ENCODE measurements at places on chromosomes 5 and 9.

DNA sequence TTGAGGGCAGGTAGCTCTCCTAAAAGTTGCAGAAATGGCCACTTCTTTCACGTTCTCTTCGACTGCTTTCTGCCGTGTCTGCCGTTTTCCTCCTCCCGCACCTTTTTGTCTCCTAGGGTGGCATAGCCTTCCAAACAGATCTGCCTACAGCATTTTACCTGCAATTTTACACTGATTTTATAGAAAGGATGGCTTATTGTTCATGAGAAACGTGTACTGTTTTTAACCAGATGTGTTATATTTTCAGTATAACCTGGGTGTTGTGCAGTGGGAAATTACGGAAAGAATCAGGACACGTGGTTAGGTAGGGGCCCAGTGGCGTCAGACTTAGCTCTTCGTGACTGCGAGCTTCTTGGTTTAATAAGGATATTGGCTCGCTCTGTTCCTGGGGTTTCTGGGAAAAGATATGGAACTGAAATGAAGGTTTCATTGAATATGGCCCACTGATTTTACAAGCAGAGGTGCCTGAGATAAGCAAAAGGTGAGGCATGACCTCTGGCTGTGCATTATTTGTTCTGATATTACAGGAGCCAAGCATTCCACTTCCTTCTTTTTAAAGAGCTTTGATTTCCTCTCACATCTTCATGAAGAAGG is 43.7 kb upstream of the PRSS3 start:
- DNase-seq: no peak

GRCh38 chr5:139422307-139422893 is 16.9 kb downstream of the DNAJC18 start:
- DNase-seq: no peak

- DNase-seq: no peak
These were observed 497 bp downstream of the NSA2 start for GRCh38 chr5:74767579-74767913.

DNA sequence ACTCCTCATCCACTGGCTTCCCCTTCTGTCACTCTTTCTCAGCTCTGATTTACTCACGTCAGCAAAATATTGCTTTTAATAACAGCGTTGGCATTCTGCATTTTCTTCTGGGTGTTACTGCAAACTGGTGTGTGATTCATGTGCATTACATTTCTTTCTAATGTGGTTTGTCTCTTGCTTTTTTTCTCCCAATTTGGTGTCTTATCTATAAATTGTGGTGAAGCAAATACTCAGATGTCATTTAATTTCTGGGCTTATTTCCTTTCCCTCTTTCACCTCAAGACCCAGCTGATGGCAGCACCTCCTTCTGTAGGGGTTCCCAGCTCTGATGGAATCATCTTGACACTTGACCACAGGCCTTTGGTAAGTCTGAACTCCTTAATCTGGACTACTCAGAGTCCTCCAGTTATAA is 180.7 kb upstream of the ZNF618 start:
- DNase-seq: no peak

DNA sequence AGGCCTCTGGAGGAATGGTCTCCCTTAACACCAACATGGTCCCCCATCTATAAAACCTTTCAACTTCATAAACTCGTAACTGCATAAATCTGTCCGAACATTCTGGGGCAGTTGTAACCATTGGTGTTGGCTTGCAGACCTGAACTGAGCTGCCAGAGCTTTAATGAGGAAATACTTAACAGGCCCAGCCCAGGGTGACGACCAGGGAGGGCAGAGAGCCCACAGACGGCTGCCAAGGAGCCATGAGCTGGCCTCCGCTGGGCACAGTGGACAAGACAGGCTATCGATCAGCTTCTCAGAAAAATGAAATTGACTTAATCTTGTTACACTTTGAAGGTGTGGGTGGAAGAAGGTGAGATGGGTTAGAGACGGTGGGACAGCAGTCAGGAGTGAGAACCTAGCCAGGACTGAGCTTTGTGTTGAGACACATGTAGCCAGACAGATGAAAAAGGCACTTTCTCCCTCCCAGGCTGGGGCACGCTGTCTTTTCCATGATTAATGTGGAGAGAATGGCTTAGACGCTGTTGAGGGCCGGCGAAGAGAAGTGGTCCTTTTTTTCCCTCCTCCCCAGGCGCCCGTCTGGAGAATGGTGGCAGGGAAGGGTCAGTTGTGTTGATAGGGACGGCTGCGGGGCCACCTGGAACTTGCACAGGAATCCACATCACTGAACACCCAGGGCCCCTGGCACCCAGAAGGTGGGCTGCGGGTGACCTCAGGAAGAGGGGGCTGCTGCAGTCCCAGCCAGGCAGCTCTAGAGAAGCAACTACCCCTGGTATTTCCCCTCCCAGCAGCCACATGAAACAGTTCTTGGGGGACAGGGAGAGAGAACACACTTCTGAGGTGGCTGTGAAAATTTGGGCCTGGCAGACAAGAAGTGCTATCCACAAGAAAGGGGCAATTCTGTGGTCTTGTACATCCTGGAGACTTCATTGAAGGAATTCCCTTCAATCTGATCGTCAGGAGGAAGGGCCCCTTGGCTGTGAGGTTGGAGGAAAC is 27.3 kb upstream of the TCOF1 start:
- DNase-seq: no peak

DNA sequence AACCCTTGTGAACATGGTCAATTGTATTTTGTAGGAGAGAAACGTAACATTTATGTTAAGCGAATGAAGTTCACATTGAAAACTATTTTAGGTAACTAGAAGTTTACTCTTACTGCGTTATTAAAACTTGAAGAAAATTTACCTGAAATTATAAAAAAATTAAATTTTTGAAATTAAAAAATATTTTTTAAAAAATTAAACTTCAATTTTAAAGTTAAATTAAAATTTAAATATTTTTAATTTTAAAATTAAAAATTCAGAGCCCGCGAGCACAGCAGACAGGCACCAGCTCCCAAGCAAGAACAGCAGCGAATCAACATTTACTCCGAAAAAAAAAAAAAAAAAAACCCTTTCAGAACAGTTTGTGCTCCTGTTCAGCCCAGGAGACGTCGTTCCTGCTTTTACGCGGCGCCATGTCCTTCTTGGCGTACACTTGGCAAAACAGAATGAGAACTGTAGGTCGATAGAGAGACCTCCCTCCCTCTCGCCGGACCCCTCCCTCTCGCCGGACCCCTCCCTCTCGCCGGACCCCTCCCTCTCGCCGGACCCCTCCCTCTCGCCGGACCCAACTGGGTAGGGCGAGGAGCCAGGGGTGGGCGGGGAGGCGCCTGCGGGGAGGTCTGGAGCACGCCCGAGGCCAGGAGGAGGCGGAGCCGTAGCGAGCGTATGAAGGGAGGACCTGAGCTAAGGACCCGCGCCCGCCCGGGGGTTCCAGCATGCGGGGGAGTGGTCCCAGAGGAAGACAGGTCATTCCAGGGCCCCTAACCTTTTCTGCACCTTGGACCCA is 235.8 kb downstream of the ROR2 start:
- no peak for DNase-seq

DNA sequence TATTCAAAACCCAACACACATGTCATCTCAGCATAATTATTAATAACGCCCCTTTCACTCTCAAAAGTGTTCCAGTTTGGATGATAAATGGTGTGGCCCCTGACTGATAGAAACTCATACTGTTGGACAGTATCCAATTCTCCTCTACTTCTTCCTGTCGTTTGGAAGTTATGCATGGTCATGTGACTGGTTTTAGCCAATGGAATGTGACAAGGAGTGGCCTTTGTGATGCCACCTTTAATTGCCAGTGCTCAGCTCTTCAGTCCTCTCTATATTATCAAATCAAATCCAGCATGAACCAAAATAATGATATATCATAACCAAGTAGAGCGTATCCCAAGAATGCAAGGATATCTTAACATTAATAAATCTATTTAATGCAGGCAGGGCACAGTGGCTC is 117.8 kb upstream of the SPIN1 start:
- no peak for DNase-seq

DNA sequence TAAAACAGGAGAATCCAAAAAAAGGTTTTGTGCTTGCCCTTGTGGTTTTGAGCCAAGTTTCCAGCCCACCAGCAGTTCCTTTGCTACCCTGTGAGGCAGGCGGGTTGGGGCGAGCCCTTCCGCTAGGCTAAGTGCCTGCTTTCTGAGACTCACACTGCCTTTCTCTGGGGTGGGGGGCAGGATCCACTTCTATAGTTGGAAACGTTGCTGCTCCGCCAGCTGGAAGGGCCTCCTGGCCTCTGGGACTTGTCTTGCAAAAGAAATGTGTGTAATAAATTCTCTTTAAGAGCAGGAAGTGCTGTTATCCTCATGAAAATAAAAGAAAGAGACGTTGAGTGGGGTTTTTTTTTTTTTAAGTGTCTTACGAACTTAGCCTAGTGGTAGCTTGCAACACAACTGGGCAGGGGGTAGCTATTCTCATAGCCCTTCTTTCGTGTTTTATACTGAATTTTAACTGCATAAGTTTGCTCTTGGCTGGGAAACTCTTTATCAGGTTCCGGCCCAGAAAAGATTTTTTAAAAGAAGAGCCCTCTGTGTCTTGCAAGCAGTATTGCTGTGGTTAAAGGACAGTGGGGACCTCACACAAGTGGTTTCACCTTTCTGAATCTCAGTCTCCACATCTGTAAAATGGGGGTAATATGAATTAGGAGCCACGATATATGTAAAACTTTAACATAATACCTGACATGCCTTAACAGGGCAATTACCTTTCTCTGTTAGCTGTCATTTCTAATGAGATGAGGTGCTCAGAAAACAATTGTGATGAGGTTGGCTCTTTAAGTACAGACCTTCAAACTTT is 19.8 kb downstream of the JADE2 start:
- no peak for DNase-seq

- no peak for DNase-seq
These were observed 3.4 kb upstream of the CCDC187 start for GRCh38 chr9:136307215-136307750.

- DNase-seq: no peak
These were observed 137.3 kb upstream of the KLF9 start for GRCh38 chr9:70551801-70552200.

DNA sequence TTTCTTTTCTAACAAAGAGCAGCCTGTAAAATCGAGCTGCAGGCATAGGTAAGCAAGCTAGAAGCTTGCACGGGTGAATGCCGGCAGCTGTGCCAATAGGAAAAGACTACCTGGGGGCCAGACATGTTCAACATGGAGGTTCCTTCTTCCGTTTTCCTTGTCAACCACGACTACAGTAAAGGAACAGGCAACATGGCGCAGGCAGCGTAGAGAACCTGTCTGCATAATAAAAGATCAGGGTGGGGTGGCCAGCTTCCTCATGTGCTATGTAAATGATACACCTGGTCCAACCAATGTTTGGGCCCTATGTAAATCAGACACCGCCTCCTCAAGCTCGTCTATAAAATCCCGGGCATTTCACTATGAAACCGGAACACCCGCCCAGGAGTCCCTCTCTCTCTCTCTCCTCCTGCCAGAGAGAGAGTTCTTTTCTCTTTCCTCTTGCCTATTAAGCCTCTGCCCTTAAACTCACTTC is 103.8 kb upstream of the LIFR start:
- DNase-seq: no peak

DNA sequence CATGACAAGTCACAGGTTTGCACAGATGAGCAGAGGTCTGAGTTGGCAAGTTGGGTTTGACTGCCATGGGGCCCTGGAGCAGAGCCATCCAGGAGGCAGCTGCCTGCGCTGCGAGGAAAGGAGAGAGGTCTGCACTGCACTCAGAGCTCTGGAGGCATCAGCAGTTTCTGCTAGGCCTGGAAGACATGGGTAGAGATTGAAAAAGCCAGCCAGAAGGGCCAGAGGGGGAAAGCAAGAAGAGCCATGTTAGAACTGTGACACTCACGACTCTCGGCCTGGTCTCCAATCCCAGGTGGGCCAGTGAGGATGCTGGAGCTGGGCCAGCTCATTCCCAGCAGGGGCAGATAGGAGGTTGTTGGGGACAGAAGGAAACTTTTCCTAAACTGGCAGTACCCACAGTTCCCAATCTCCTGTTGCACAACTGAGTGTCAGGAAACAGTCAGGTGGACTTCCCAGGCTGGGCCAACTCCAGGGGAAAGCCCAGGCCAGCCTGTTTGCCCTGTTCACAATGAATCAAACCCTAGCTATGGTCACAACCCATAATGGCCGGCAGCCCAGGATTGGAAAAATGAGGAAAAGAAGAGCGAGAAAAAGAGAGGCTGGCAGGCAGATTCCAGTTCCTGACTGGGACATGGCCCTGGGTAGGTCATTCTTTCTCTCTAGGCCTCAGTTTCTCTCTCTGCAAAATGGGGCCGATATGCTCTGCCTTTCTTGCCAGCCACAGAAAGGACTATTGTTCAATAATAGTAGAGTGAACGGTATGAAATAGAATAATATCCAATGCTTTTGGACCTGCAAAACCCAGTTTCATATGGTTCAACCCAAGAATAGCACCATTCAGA is 7.8 kb upstream of the ORM1 start:
- DNase-seq: no peak

DNA sequence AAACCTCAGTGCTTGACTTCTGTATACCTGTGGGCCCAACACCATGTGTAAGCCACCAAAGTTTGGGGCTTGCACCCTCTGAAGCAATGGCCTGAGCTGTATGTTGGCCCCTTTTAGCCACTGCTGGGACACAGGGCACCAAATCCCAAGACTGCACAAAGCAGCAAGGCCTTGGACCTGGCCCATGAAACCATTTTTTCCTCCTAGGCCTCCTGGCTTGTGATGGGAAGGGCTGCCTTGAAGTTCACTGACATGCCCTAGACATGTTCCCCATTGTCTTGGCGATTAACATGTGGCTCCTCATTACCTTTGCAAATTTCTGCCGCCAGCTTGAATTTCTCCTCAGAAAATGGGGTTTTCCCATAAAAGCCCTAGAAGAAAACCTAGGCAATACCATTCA is 345.5 kb downstream of the MLLT3 start:
- no peak for DNase-seq

- no peak for DNase-seq
These were observed 20.8 kb downstream of the ANKRD55 start for GRCh38 chr5:56212130-56212879.

DNA sequence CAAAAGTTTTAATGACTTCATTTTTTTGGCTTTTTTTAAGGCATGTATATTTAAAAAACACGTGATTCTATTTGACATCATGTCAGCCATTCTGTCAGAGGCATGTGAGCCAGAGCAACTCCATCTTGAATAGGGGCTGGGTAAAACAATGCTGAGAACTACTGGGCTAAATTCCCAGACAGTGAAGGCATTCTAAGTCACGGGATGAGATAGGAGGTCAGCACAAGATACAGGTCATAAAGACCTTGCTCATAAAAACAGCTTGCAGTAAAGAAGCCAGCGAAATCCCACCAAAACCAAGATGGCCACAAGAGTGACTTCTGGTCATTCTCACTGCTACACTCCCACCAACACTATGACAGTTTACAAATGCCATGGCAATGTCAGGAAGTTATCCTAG is 1000.6 kb upstream of the DMAC1 start:
- no peak for DNase-seq

GRCh38 chr9:92297611-92298010 is 4.1 kb upstream of the IARS1 start:
- DNase-seq: no peak

GRCh38 chr5:123951582-123951977 is 439.6 kb downstream of the CSNK1G3 start:
- peak; percentile 89 for DNase-seq

Data from fibroblast of skin of left biceps (primary cell).